ENCODE measurements at places on chromosomes 5 and 9.

- H3K36me3 ChIP-seq, result no peaks in the 10 kb centered on the region
- H3K27ac ChIP-seq, result no peak overlapping the region
- H3K4me3 ChIP-seq, result no peak overlapping the region
- no peak for DNase-seq
These were observed 59.2 kb downstream of the NIPBL start for GRCh38 chr5:36935805-36936204.

DNA sequence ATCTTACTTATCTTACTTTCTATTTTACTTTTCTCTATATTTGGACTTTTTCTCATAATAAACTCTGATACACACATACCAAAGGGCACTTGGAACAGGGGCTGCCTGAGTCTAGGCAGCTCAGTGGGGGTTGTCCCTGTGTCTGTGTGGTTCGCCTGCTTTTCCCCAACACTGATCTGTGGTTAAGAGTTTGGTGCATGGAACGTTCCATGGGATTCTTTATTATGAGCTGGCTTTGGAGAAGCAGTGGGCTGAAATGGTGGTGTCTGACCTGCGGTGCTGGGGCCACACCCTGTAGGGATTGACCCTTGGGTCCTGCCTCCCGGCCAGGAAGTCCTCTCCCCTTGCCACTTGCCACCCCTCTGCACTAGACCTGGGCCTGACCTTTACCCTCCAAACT lies 47.4 kb downstream of the ANKRD33B start:
- no peaks in the 10 kb centered on the region for H3K27me3 ChIP-seq
- DNase-seq, result no peak
- no peaks in the 10 kb centered on the region for H3K36me3 ChIP-seq
- H3K27ac ChIP-seq, result no peak overlapping the region

DNA sequence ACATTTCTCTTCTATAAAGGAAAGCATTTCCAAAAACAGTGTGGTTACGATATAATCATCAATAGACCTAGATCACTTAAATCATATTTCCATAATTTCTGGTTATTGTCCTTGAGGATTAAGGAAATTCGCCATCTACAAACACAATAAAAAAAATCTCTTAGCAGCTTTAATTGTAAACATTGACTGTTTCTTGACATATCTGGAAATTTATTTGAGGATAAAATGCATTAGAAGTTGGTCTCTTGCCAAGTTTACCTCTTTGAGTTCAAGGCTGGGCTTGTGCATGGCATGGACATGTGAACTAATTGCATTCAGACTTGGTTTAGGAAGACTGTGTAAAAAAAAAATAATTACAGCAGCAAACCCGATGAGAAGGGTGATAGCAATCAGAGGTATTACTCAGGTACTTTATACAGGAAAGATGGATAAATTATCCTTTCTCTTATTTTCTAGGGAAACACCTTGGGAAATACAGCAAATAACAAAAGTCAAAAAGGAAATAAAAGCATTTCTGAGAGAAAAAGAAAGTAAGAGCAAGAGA lies 237.9 kb downstream of the SLF1 start:
- DNase-seq, result no peak
- H3K36me3 ChIP-seq, result no peaks in the 10 kb centered on the region
- no peaks in the 10 kb centered on the region for H3K27me3 ChIP-seq
- no peaks in the 10 kb centered on the region for H3K4me1 ChIP-seq
- no peak overlapping the region for H3K4me3 ChIP-seq
- H3K27ac ChIP-seq, result no peak overlapping the region

DNA sequence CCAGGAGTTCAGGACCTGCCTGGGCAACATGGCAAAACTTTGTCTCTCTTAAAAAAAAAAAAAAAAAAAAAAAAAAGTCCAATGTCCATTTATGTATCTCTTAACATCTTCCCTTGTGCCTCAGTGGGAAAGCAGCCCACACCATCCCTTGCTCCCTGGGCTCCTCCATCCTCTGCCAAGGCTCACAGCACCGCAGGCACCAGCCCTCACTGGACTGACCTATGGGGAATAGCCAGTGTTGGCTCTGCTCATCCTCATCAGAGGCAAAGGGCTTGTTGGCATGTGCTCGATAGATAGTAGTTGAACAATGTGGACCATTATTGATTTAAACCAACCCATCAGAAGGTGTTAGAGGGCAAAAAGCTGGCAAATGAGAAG lies 61.8 kb upstream of the LRRTM2 start:
- H3K4me1 ChIP-seq, result no peaks in the 10 kb centered on the region
- no peak overlapping the region for H3K27ac ChIP-seq
- H3K36me3 ChIP-seq, result peaks cover 11% of the 10 kb centered on the region
- H3K4me3 ChIP-seq, result no peak overlapping the region
- H3K27me3 ChIP-seq, result no peaks in the 10 kb centered on the region

- no peaks in the 10 kb centered on the region for H3K27me3 ChIP-seq
- H3K4me1 ChIP-seq, result no peaks in the 10 kb centered on the region
- H3K27ac ChIP-seq, result no peak overlapping the region
- no peaks in the 10 kb centered on the region for H3K36me3 ChIP-seq
These were observed 83.5 kb upstream of the RIOK2 start for GRCh38 chr5:97266576-97266975.

GRCh38 chr5:69217151-69217511 lies 17.6 kb upstream of the CDK7 start:
- DNase-seq, result no peak
- no peaks in the 10 kb centered on the region for H3K27me3 ChIP-seq

DNA sequence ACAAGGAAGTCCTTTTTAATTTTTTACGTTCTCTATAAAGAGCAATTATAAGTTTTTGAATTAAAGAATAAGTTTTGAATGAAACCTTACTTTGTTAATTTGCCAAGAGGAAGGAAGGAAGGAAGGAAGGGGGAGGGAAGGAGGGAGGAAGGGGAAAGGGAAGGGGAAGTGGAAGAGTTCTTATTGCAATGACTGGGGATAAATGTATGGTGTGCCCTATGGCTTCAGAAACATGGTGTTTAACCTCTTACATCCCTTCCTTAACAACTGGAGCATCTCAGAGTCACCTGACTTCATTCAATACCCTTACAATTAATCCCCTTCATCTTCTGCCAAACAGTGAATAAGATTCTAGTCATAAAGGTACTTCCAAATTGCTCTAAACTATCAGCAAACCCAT lies 16.0 kb downstream of the CEMIP2 start:
- peaks cover 6% of the 10 kb centered on the region for H3K36me3 ChIP-seq
- H3K27me3 ChIP-seq, result no peaks in the 10 kb centered on the region
- no peak for DNase-seq
- H3K27ac ChIP-seq, result no peak overlapping the region

DNA sequence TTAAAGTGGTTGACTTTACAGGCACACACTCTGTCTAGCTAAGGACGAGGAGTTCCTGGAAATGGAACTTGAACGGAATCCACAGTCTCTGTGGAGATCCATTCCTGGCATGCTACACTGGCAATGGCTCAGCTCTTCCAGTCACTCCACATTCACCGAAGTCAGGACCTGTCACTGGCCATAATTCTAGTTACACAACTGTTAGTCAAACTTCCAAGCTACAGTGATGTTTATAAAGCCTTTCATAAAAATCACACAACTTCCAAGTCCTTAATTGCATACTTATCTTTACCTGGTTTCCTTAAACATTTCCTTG lies 15.7 kb downstream of the CDC14B start:
- no peaks in the 10 kb centered on the region for H3K4me1 ChIP-seq
- H3K27ac ChIP-seq, result no peak overlapping the region
- DNase-seq, result no peak

GRCh38 chr9:35835216-35835632 lies 6.2 kb downstream of the TMEM8B start:
- H3K36me3 ChIP-seq, result no peaks in the 10 kb centered on the region
- H3K4me3 ChIP-seq, result no peak overlapping the region
- no peaks in the 10 kb centered on the region for H3K27me3 ChIP-seq
- DNase-seq, result no peak
- H3K4me1 ChIP-seq, result no peaks in the 10 kb centered on the region
